Kidney (tissue), 22 donors: ENCODE measurements at places on chromosomes 2 and 18. TPM values are rescaled to one million over a fixed set of nuclear protein-coding genes. Genes with fewer than 3 reads are reported as not detected.

The CNOT11 gene
- total RNA-seq: 45.7 TPM

DNA sequence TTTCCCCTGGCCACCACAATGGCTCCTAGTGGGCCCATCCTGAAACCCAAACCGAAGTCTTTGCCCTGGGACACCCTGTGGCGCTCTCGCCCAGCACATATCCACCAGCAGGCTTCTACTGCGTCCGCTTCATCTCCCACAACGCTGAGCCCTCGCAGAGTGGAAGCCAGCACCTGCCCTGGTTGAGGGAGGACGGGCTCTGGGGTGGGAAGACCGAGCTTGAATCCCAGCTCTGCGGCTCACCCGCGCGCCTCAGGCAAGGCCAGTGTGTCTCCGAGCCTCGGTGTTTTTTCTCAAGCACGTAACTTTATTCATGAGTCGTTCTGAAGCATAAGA is 15.6 kb downstream of the KLF11 start:
- no peaks in the 10 kb centered on the region for H3K4me1 ChIP-seq
- no peaks in the 10 kb centered on the region for H3K36me3 ChIP-seq
- no peaks in the 10 kb centered on the region for H3K27me3 ChIP-seq
- H3K4me3 ChIP-seq: no peak overlapping the region
- peak overlapping the region; percentile 32 for H3K27ac ChIP-seq

GRCh38 chr2:111127351-111127750 is 6.6 kb downstream of the BCL2L11 start:
- H3K4me3 ChIP-seq: no peak overlapping the region
- no peak overlapping the region for H3K27ac ChIP-seq
- H3K4me1 ChIP-seq: no peaks in the 10 kb centered on the region
- H3K36me3 ChIP-seq: no peaks in the 10 kb centered on the region

DNA sequence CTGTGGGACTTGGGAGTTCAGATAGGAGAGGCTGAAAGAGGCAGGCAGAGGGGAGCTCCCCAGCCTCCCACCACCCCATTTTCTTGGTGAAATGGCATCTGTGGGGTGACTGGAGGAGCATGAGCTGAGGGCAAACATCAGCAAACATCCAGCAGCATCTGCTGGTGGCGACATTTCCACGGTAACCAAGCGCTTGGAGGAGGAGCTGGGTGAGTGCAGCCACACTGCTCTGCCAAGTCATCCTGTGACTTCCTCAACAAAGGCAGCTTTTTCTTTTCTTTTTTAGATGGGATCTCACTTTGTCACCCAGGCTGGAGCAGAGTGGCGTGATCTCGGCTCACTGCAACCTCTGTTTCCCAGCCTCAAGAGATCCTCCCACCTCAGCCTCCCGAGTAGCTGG is 5.6 kb downstream of the TXNL4A start:
- no peaks in the 10 kb centered on the region for H3K27me3 ChIP-seq
- peaks cover 4% of the 10 kb centered on the region for H3K36me3 ChIP-seq
- no peak for DNase-seq
- no peak overlapping the region for H3K27ac ChIP-seq
- no peak overlapping the region for H3K4me3 ChIP-seq

- H3K27me3 ChIP-seq: no peaks in the 10 kb centered on the region
- no peaks in the 10 kb centered on the region for H3K36me3 ChIP-seq
- no peak for DNase-seq
Measured at GRCh38 chr2:177549171-177549570, 156.6 kb downstream of the AGPS start.

The OTOS gene
- 4.6 TPM for total RNA-seq

The TMEM178A gene
- 5.7 TPM for total RNA-seq

The ATP6V1C2 gene
- 4.2 TPM for total RNA-seq

- peak; percentile 55 for DNase-seq
- no peak overlapping the region for H3K27ac ChIP-seq
- H3K27me3 ChIP-seq: no peaks in the 10 kb centered on the region
- H3K4me3 ChIP-seq: no peak overlapping the region
Measured at GRCh38 chr2:177711483-177712265, 319.1 kb downstream of the AGPS start.

GRCh38 chr2:191151331-191151730 is 537 bp upstream of the STAT4 start:
- no peak overlapping the region for H3K27ac ChIP-seq
- no peak overlapping the region for H3K4me3 ChIP-seq
- peaks cover 3% of the 10 kb centered on the region for H3K4me1 ChIP-seq
- no peaks in the 10 kb centered on the region for H3K36me3 ChIP-seq
- no peak for DNase-seq

The SIX2 gene
- total RNA-seq: 0.28 TPM

The ANKRD62 gene
- not detected for total RNA-seq

GRCh38 chr2:191853843-191854242 is 7.0 kb upstream of the CAVIN2 start:
- H3K27me3 ChIP-seq: no peaks in the 10 kb centered on the region
- H3K4me3 ChIP-seq: peak overlapping the region; percentile 16
- DNase-seq: no peak
- no peaks in the 10 kb centered on the region for H3K4me1 ChIP-seq
- no peaks in the 10 kb centered on the region for H3K36me3 ChIP-seq
- peak overlapping the region; percentile 48 for H3K27ac ChIP-seq

The IL18R1 gene
- 14.9 TPM for total RNA-seq

DNA sequence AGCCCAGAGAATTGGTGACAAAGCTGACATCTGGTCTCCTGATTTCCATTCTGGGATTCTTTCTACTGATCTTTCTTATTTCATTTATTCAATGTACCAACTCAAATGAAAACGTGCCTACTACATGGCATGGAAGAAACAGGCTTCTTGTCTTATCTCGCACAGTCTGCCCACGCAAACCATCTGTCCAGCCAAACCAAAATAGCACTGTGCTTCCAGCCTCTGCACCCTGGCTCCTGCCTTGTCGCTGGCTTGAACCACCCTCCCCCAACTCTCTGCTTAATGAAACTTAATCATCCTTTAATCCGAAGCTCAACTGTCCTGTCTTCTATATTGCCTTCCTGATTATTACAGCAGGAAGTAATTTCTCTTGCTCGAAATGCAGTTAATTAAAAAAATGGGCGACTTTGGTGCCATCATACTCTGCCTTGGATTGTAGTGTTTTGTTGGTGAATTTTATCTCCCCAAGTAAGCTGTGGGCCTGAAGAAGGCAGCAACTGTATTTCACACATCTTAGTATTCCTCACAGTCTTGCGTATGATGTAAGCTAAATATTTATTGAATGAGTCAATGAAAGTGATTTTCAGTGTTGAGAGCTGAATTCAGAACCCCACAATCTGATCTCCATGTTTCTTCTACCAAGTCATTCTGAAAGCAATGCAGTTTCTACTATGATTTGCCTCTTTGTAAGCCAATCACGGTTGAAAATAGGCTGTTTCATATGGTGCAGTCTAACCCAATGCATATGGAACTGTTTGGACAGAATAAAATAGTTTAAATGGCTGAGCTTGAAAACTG is 190.8 kb downstream of the TMEM247 start:
- H3K27me3 ChIP-seq: no peaks in the 10 kb centered on the region
- no peaks in the 10 kb centered on the region for H3K36me3 ChIP-seq
- H3K27ac ChIP-seq: no peak overlapping the region
- no peak overlapping the region for H3K4me3 ChIP-seq
- H3K4me1 ChIP-seq: no peaks in the 10 kb centered on the region

GRCh38 chr2:85445316-85446295 is 27.1 kb downstream of the SH2D6 start:
- H3K36me3 ChIP-seq: no peaks in the 10 kb centered on the region
- no peak overlapping the region for H3K4me3 ChIP-seq
- no peaks in the 10 kb centered on the region for H3K27me3 ChIP-seq
- no peaks in the 10 kb centered on the region for H3K4me1 ChIP-seq

- no peaks in the 10 kb centered on the region for H3K27me3 ChIP-seq
- no peak for DNase-seq
- no peaks in the 10 kb centered on the region for H3K36me3 ChIP-seq
- H3K27ac ChIP-seq: no peak overlapping the region
- no peaks in the 10 kb centered on the region for H3K4me1 ChIP-seq
- H3K4me3 ChIP-seq: no peak overlapping the region
Measured at GRCh38 chr2:50026236-50026635, 871.9 kb upstream of the FSHR start.

DNA sequence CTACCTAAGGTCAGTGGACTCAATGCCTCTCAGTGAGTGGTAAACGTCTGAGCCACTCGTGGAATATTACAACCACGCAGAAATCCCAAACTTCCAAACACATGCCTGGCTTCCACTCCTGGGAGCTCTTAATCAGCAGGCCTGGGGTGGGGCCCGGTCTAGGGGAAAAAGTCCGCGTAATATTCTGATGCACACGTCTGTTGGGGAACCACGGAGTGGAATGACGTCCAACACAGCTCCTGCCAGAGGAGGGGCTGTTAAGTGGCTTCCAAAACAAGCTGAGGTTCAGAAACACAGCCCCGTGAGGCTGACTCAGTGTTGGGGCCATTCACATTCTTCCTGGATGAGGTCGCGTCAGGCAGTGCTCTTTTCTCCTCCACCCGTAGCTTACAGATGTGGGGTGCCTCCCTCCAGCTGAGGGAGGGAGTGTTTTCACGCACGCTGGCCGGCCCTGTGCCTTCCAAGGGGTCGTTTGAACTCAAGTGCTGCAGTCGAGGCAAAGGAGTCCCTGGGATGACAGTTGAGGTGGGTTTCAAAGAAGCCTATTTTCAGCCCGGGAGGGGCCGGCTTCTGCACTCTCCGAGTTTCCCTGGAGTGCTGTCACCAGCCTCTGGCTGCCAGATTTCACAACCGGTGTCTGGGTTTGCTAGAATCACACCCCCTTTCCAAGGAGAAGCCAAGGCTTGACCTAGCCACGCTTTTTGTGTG is 73.1 kb downstream of the ACKR3 start:
- H3K27ac ChIP-seq: no peak overlapping the region
- H3K4me1 ChIP-seq: no peaks in the 10 kb centered on the region
- H3K36me3 ChIP-seq: no peaks in the 10 kb centered on the region
- H3K4me3 ChIP-seq: no peak overlapping the region
- no peak for DNase-seq
- no peaks in the 10 kb centered on the region for H3K27me3 ChIP-seq

The FBXO15 gene
- total RNA-seq: 3.5 TPM

DNA sequence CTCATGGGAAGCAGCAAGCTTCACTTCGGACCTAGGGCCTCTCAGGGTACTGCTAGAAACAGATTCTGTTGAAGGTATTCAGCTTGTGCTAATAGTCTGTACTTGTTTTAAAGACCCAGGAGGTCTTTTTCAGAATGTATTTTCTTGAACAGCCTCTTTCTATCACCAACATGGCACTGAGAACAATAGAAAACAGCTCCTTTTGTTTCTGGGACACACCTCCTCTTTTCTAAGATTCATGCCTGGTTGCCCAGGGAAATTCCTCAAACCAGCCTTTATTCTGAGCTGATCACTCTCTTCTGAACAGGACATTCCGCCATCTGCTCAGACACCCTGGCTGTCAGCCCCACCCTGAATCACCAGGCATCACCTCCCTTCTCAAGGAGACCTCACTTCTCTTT is 389.6 kb downstream of the TGIF1 start:
- DNase-seq: no peak
- no peaks in the 10 kb centered on the region for H3K4me1 ChIP-seq
- no peaks in the 10 kb centered on the region for H3K27me3 ChIP-seq
- H3K36me3 ChIP-seq: no peaks in the 10 kb centered on the region

DNA sequence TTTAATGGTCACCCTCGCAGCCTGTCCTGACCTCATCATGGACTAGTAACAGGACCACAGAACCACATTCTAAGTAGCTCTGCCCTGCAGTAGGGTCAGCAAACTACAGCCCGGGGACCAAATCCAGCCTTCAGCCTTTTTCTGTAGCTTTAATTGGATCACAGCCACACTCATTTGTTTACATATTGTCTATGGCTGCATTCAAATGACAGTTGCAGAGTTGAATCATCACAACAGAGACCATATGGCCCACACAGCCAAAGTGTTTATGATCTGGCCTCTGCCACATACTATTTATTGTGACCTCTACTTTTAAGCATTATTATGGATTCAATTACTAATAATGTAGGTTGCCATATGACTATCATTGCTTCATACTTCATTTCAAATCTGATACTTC is 47.7 kb downstream of the MAP3K19 start:
- H3K4me3 ChIP-seq: no peak overlapping the region
- H3K27ac ChIP-seq: no peak overlapping the region
- H3K27me3 ChIP-seq: no peaks in the 10 kb centered on the region
- H3K36me3 ChIP-seq: no peaks in the 10 kb centered on the region
- H3K4me1 ChIP-seq: no peaks in the 10 kb centered on the region

DNA sequence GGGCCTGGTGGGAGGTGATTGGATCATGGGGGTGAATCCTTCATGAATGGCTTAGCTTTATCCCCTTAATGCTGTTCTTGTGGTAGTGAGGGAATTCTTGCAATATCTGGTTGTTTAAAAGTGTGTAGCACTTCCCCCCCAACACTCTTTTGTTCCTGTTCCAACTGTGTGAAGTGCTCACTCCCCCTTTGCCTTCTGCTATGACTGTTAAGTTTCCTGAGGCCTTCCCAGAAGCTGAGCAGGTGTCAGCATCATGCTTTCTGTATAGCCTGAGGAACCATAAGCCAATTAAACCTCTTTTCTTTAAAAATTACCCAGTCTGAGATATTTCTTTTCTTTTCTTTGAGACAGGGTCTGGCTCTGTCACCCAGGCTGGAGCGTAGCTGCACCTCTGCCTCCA is 139.4 kb downstream of the RNF152 start:
- no peaks in the 10 kb centered on the region for H3K36me3 ChIP-seq
- peaks cover 9% of the 10 kb centered on the region for H3K4me1 ChIP-seq
- DNase-seq: no peak
- no peak overlapping the region for H3K4me3 ChIP-seq
- no peak overlapping the region for H3K27ac ChIP-seq
- H3K27me3 ChIP-seq: no peaks in the 10 kb centered on the region

The CCDC150 gene
- total RNA-seq: 2.3 TPM

GRCh38 chr18:70296289-70296688 is 7.4 kb downstream of the SOCS6 start:
- no peaks in the 10 kb centered on the region for H3K36me3 ChIP-seq
- DNase-seq: no peak
- H3K27ac ChIP-seq: no peak overlapping the region
- H3K4me1 ChIP-seq: peaks cover 23% of the 10 kb centered on the region
- H3K27me3 ChIP-seq: no peaks in the 10 kb centered on the region
- H3K4me3 ChIP-seq: no peak overlapping the region

The RHBDD1 gene
- 49.9 TPM for total RNA-seq

DNA sequence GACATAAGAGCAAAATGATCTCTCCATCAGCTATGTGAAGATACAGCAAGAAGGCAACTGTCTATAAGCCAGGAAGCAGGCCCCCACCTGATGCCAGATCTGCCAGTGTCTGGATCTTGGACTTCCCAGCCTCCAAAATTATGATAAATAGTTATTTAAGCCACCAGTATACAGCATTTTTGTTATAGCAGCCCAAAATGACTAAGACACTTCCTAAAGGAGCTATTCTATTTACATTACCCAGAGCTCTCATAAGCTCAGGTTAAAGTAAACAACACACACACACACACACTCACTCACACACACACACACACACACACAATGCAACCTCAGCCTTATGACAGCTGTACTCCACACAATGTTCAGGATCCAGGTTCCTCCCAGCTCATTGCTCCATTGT is 5.7 kb upstream of the YPEL5 start:
- H3K27me3 ChIP-seq: no peaks in the 10 kb centered on the region
- H3K27ac ChIP-seq: no peak overlapping the region
- DNase-seq: no peak

The MALL gene
- total RNA-seq: 26.2 TPM

GRCh38 chr2:231464576-231465540 is 574 bp upstream of the NCL start:
- peaks cover 8% of the 10 kb centered on the region for H3K4me1 ChIP-seq
- H3K4me3 ChIP-seq: peak overlapping the region; percentile 88
- peak overlapping the region; percentile 100 for H3K27ac ChIP-seq
- H3K36me3 ChIP-seq: peaks cover 27% of the 10 kb centered on the region
